Activated T-cell treated with anti-CD3 and anti-CD28 coated beads, Interleukin-2, amount 50 U/mL, for 72 hours (primary cell): ENCODE measurements at places on chromosomes 6 and 20.

- no peak overlapping the region for H3K27ac ChIP-seq
- no peak overlapping the region for H3K4me3 ChIP-seq
- H3K4me1 ChIP-seq = no peaks in the 10 kb centered on the region
- H3K36me3 ChIP-seq = no peaks in the 10 kb centered on the region
These were observed 151.7 kb downstream of the GRIK2 start for GRCh38 chr6:101545191-101545590.

DNA sequence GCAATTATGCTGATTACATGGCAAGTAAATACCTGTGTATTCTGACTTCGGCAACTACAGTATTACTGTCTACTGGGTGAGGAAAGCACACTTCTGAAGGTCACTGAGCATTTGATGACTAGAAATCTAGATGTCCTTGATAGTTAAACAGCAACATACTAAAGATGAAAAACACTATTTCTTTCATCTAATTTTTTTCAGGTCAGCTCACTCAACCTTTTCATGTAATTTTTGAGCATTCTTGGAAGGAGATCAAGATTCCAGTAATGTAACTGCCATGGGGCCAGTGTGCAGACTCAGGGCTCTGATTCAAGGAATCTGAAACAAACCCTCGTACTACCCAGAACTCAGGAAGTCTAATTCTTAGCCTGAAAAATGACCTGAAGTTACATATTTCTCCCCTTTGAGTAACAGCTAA, 222.6 kb upstream of the TAB2 start:
- H3K36me3 ChIP-seq = peaks cover 24% of the 10 kb centered on the region
- peak; percentile 23 for DNase-seq
- peak overlapping the region; percentile 91 for H3K4me3 ChIP-seq
- peak overlapping the region; percentile 100 for H3K27ac ChIP-seq

DNA sequence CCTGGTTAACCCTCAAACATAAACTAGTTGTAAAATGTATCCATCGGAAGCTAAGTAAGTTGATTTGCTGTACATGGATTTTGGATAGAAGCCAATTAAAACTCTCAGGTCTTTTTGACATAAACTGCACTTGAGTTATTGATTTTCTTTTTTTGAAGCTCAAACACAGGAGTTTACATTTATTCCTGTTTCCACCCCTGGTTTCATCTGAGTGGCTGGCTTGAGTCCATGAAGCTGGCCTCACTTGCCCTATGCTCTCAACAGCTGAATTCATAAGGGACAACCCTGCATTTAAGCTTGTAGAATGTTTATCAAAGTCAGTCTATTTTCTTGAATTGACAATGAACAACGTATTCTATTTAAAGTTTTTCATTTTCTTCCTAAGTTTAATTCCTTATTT, 58.1 kb upstream of the PLEKHG1 start:
- peaks cover 46% of the 10 kb centered on the region for H3K27me3 ChIP-seq
- H3K4me1 ChIP-seq = peaks cover 8% of the 10 kb centered on the region
- H3K36me3 ChIP-seq = peaks cover 3% of the 10 kb centered on the region
- no peak for DNase-seq

DNA sequence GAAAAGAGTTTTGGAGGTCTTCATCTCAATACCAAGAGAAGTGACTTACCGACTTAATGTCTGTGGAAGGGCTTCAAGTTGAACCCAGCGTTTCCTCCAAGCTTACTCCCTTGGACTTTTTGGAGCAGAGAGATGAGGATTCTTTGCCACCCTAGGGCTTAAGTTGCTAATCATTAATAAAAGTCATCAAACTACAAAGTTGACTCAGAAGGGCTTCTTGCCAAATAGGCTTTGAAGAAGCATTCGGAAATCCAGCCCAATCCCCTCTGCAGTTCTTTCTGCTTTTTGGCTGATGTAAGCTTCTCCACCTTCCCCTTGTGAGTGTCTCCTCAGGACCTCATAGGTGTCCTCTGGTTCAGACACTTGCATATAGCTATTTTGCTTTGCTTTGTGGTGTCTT, at the start of gene SLC17A3:
TSS of gene SLC17A3 (minus strand) at position 126 of the 400 bp plus-strand sequence. CDS start 5,856 bp downstream, outside the sequence.
- H3K4me3 ChIP-seq = peak within 1 kb of the TSS; percentile 38
- H3K4me1 ChIP-seq = peaks cover 23% of the 10 kb centered on the region
- H3K27me3 ChIP-seq = no peaks in the 10 kb centered on the region
- no peaks in the 10 kb centered on the region for H3K36me3 ChIP-seq

GRCh38 chr6:45493761-45494160, 116.0 kb upstream of the SUPT3H start:
- H3K36me3 ChIP-seq = peaks cover 34% of the 10 kb centered on the region
- no peak overlapping the region for H3K4me3 ChIP-seq
- DNase-seq = no peak
- peaks cover 72% of the 10 kb centered on the region for H3K4me1 ChIP-seq
- H3K27me3 ChIP-seq = no peaks in the 10 kb centered on the region

DNA sequence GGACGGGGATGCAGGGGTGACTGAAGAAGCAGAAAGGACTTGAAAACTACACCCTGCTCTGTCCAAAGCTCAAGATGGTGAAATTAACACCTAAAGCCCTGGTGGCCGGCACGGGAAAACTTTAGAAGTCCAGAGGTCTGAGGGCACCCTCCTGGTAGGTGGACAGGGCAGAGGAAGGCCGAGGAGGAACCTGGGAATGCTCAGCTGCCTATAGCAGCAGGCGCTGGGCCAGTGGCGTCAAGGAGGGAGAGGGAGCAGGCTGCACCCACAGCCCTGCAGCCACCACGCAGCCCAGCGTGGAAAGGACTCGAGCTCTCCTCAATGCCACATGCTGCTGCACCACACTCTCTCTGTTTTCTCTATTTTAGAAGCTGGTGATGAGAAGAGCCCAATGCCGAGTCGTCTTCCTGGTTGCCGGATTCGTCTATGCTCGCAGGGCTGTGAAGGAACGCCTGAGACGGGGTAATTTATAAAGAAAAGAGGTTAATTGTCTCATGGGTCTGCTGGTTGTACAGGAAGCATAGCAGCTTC, 248.3 kb upstream of the AFDN start:
- no peaks in the 10 kb centered on the region for H3K4me1 ChIP-seq
- no peak overlapping the region for H3K4me3 ChIP-seq
- H3K27me3 ChIP-seq = peaks cover 14% of the 10 kb centered on the region
- no peak overlapping the region for H3K27ac ChIP-seq
- H3K36me3 ChIP-seq = peaks cover 2% of the 10 kb centered on the region

- H3K27me3 ChIP-seq = no peaks in the 10 kb centered on the region
- no peak for DNase-seq
- H3K4me1 ChIP-seq = peaks cover 51% of the 10 kb centered on the region
- H3K36me3 ChIP-seq = peaks cover 14% of the 10 kb centered on the region
- no peak overlapping the region for H3K4me3 ChIP-seq
These were observed 5.7 kb downstream of the LMBRD1 start for GRCh38 chr6:69791065-69791471.

GRCh38 chr20:5442101-5442500, 125.3 kb upstream of the PROKR2 start:
- peaks cover 44% of the 10 kb centered on the region for H3K27me3 ChIP-seq
- no peaks in the 10 kb centered on the region for H3K36me3 ChIP-seq
- H3K4me1 ChIP-seq = no peaks in the 10 kb centered on the region
- H3K27ac ChIP-seq = no peak overlapping the region
- no peak overlapping the region for H3K4me3 ChIP-seq
